ENCODE measurements at places on chromosomes 2 and 18.
A peak's percentile ranks its signal among the peaks of the same experiment; 100 is the strongest.

GRCh38 chr18:58649966-58650816 lies 21.1 kb upstream of the MALT1 start:
- DNase-seq: peak; percentile 40

GRCh38 chr2:71715241-71715750 lies 261.9 kb downstream of the DYSF start:
- DNase-seq: no peak

DNA sequence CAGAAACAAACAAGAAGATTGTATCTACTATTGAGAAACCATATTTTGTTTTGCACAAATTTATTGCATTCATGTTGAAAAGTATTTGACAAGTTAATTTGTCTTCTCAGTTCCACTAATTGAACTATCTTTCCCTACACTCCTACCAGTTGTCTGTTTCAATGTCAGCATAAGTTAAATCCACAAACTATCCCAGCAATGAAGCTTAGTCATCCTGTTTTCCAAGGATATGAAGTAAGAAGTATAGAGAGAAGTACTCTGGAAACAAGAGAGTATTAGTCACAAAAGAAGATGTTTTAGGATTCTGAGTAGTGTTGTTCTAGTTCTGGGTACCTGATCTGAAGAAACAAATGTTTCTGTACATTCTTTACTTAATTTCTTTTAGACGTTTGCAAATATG lies 261.6 kb upstream of the ZNF804A start:
- DNase-seq: no peak

GRCh38 chr2:159539701-159540100 lies 76.6 kb downstream of the BAZ2B start:
- no peak for DNase-seq

- no peak for DNase-seq
These were observed 22.5 kb upstream of the RAB27B start for GRCh38 chr18:54805571-54806334.

GRCh38 chr18:68791801-68792200 lies 6.1 kb upstream of the CCDC102B start:
- no peak for DNase-seq

DNA sequence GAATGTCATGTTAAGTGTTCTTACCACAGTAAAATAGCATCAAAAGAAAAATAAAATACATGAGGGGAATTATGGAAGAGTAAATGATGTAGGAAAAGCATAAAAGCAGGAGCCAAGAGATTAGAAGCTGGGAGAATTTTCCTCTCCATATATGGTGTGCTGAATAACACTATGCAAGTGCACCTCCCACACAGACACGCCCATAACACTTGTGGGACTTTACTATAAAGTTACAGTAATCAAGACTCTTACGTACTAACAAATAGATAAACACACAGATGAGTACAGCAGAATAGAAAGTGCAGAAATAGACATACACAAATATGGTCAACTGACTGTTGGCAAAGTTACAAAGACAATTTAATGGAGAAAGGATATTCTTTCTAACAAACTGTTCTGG lies 16.0 kb upstream of the SPHKAP start:
- DNase-seq: no peak

- no peak for DNase-seq
These were observed 6.9 kb upstream of the POTEF start for GRCh38 chr2:130135692-130136541.

DNA sequence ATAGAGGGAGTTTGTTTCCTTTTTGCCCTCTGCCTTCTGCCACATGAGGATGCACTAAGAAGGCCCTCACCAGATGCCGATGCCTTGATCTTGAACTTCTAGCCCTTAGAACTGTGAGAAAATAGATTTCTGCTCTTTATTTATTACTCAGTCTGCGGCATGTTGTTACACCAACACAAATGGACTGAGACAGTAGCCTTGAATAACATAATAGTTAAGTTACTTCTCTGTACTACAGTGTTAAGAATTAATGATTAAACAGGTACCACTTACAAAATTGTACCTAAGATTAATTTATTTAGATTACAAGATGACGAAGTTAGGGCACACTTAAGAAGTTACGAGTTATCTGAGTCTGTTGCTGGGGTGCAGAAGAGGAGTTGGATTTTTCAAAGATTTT lies 42.4 kb downstream of the EHBP1 start:
- no peak for DNase-seq

DNA sequence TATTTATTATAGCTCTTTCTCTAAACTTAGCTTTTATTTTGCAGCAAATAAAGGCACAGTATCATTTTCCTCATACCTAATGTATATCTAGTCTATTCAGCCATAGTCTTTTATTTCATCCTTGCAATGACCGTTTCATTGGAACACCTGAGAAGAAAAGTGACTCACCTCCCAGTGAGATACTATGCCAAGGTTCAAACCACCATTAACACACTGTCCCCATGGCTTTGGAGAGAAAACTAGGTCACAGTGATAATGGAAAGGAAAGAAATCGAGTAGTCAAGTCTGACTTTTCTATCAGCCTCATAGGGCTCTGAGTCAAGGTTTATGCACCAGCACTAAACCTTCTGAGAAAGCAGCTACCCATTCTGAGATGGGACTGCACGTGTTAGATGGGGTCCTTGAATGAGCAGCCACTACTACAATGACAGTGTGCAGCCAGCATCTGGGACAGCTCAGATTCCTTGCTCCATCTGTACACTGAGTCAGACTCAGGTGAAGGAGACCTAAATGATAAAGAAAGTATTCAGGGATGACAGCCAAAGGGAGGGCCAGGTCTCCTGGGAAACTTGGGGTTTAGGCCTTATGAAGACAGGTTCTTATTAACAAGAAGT lies 971.1 kb upstream of the ACVR2A start:
- DNase-seq: no peak

DNA sequence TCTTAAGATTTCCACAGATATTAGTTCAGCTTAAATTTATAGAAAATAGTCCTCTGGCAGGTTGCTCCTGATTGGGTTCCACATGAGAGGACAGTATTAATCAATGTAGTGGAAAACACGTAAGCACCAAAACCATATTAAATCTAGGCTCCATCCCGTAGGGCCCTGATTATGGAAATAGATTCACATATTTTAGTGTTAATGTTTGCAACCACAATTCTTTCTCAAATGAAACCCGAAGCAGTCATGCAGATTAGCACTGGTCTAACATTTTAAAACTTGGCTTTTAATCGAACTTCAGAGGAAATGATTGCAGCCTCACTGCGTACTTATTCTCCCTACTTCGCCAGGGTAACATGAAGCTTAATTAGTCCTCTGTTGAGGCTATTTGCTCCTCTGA lies 60.9 kb downstream of the METTL4 start:
- DNase-seq: no peak

GRCh38 chr2:46563186-46563585 lies 83.8 kb downstream of the TMEM247 start:
- no peak for DNase-seq

GRCh38 chr2:118309946-118310680 lies 221.8 kb downstream of the INSIG2 start:
- peak; percentile 72 for DNase-seq

- peak; percentile 29 for DNase-seq
These were observed 34.8 kb upstream of the MGAT5 start for GRCh38 chr2:134218930-134219658.

- DNase-seq: no peak
These were observed 21.0 kb upstream of the PAX3 start for GRCh38 chr2:222319586-222320435.

GRCh38 chr2:114724454-114724853 lies 282.0 kb downstream of the DPP10 start:
- DNase-seq: no peak

- DNase-seq: no peak
These were observed 70.5 kb upstream of the FAM117B start for GRCh38 chr2:202564226-202564625.

DNA sequence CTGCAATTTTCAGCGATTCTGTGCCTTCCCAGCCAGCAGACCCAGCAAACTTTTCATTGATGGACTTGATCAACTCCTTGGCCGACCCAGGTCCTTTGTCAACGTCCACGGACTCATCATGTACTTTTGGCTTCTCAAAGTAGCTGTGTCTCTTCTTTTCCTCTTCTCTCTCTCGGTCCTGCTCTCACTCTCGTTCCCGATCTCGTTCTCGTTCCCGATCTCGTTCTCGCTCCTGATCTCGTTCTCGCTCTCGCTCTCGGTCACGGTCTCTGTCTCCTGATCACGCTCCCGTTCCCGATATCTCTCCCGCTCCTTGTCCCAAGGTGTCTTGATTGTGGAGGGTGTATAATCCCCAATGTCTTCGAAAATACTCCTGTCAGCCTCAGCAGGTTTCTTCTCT lies 219.5 kb upstream of the FANCL start:
- DNase-seq: no peak

DNA sequence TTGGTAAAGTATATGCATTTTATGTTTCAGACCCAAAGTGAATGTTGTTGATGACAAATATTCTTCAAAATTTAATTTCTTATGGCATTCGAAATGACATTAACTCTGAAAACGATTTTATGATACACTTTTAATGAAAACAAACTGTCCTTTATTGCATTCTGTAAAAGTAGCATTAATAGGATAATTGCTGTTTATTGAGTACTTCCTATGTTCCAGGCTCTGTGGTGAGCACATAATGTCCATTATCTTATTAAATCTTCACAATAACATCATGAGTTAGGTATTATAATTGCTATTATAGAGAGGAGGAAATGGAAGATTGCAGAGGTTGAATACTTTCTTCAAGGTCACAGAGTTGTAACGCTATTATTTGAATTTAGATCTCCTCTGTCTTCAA lies 638.0 kb downstream of the LRP1B start:
- no peak for DNase-seq

DNA sequence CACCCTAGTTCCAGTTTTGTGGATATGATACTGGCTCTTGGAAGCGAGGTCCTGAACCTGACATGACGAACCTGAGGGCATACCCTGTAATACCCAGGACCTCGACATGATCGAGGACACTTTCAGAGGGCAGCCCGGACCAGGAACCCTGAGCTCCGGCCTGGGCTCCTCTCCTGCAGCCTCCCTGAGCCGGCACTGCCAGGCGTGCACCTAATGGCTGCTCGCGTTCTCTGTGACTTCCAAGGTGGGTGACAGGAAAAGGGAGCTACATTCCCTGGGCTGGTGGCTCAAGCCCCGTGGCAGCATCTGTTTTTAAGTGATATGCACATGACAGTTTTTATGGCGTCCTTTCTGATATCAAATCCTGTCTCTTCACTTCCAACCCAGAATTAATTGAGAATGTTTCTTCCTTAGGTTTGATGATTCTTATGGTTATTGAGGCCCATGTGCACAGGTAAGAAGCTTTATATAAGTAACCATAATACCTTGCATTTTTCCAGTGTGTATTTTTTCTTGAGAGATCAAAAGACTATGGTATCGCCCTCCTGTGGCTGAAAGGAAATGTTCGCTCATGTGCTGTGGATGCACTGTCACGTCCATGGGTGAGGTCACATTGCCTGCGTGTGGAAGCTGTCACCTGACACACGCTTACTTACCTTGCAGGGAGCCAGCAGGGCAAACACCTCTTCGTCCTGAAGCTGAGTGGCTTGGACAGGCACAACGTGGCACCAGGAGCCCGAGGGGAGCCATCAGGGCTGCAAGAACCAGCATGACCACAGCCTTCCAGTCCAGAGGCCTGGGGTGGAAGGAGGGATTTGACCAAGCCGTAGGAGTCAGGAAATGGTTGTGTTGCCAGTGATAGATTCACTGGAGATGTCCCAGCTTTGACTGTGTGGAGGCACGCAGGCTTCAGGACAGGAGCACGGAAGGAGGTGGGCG lies 367.4 kb upstream of the MYT1L start:
- no peak for DNase-seq

GRCh38 chr2:239517686-239518085 lies 116.9 kb upstream of the HDAC4 start:
- DNase-seq: no peak

DNA sequence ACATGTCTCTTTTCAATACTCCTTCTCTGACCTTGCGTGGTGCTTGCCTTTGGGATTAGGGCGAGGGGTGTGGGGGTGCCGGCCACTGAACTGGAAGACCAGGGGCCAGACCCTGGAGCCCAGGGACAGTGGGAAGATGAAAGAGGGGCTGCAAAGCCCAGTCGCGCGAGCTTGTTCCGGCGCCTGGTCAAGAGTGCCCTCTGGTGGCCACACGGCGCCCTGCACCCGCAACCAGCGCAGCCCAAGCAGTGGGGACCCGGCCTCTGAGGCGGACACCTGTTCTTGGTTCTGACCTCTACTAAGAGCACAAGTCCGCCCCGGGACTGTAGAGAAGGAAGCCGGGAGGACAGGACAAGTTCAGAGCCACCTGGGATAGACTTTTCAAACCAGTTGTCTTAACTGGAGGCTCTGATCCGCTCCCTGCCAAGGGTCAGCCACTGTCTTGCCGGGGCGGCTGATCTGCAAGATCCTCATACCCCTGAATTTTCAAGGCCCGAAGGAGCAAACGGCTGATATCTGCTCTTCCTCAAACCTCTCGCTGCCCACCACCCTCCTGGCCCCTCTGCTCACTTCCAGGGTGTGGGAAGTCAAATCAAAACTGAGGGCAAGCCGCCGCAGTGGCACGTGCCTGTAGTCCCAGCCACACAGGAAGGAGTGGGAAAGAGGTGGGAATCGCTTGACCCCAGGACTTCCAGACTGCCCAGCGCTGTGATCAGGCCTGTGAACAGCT lies 14.9 kb upstream of the MSH6 start:
- DNase-seq: peak; percentile 82

- no peak for DNase-seq
These were observed 17.6 kb upstream of the CTDP1 start for GRCh38 chr18:79662034-79662433.

DNA sequence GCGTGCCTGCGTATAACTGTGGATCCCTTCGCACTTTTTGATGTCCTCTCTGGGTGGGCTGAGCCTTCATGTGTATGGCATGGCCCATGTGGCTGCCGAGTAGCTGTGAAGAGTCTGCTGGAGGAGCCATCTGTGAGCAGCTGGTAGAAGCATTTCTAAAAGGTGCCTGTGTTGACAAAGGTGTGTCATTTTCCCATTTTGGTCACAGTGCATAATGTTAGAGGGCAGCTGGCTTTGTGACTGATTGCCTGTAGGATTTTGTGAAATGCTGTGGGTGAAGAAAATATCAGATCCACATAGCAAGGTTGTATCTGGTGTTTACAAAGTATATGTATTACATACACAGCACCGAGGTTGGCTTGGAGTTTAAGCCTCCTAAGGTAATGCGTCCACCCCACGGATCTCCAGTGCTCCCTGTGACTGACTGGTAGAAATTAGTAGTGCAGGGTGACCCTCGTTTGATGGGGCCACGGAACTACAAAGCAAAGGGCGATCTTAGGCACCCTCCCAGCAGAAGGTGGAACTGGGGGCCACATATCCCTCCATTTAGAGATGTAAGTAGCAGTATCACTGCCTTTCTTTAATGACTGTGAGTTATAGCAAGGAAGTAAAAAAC lies 16.5 kb downstream of the GATA6 start:
- no peak for DNase-seq

DNA sequence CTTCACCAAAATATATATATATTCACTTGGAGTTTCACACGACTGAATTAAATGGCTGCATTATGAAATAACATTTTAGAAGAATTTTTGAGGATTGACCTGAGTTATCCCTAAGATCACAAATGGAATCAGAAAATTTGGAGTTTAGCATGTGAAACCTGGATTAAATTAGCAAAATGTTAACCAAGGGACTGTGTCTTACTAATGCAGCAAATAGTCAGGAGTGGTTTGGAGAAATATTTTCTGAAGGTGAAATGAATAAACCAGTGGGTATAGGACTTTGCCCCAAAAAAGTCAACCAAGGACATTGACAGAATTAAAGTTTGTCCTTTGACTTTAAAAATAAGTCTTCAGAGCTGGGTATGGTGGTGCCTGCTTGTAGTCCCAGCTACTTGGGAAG lies 111.2 kb downstream of the PRPF40A start:
- DNase-seq: no peak

Data from stimulated activated CD4-positive, alpha-beta T cell treated with anti-CD3 and anti-CD28 coated beads, Interleukin-2, amount 100 ng/mL, for 24 hours (primary cell).